Bronchial epithelial cell (primary cell): ENCODE measurements at places on chromosomes 4 and X. TPM values are rescaled to one million over a fixed set of nuclear protein-coding genes. Genes with fewer than 3 reads are reported as not detected.

The TIMM8A gene
- 4.4 and 7.4 TPM in 2 replicates for total RNA-seq

- DNase-seq: no peak
These were observed 16.5 kb downstream of the TRAPPC2 start for GRCh38 chrX:13717700-13718472.

The SLC26A1 gene
- total RNA-seq: under 0.01 and 0.13 TPM in 2 replicates

The IL1RAPL1 gene
- total RNA-seq: not detected in 2 replicates

DNA sequence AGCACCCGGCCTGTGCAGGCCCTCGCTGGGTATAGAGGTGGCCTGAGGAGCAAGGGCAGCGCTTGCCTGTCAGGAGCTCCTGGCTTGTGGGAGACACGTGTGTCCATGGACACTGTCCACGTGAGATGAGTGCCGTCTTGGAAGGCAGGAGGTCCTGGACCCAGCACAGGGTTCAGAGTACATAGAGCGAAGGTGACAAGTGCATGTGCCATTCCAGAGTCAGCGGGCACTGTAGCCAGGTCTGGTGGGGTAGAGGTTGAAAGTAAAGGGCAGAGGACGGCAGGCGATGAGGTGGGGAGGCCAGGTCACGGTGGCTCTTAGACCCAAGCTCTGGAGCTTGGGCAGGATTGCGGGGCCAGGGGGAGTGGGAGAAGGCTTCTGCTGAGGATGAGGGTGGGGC lies 28.4 kb upstream of the TADA2B start:
- DNase-seq: no peak

DNA sequence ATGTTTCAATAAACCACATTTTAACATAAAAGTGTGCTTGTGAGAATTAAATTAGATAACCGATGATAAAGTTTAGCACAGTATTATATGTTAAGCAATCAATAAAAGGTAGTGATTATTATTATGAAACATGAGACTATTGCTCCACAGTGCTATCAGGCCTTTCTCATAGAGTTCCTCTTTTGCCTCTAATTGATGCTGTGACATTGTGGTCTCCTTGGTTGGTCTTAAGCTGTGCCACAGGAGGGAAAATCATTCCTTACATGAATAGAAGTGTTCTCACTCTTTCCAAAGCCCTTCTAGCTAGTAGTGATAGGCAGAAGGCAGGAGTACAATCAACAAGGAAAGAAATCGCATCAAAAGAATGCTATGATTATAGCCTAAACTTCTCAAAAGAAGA lies 9.2 kb upstream of the PDHA2 start:
- no peak for DNase-seq

DNA sequence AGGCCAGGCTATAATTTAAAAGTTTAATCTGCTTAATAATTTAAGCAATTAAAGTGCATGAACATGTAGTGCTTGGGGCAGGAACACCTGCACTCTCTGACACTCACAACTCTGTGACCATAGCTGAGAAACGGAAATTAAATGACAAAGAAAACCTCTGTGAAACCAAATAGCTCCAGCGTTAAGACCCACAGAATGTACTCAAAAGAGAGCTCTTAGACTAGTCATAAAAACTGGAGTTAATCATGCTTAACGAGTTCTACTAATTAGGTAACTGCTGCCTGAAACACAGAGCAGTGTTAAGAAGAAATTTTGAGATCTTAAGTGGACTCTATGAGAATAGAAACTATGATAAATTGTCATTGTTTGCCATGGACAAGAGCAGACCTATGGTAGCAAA lies 174.4 kb upstream of the SPIN4 start:
- DNase-seq: no peak

GRCh38 chrX:47030339-47030738 lies 47.9 kb upstream of the RGN start:
- DNase-seq: peak; percentile 55

GRCh38 chr4:84855774-84856173 lies 110.7 kb downstream of the WDFY3 start:
- DNase-seq: no peak

DNA sequence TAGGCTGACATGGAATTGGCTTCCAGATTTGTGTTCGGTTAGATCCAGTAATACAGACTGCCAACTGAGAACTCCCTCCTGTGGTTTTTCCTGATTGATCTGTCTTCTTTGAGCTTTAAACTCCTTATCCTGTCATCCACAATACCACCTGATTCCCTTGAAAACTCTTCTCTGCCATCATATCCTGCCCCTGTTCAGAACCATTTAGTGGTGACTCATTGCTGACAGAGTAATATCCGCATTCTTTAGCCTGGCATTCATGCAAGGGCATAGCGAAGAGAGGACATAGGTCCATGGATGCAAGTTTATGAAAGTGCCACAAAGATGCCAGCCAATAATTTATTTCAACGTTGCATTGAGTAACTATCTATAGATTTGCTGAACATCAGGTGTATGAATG lies 76.6 kb downstream of the ITIH6 start:
- peak; percentile 83 for DNase-seq

DNA sequence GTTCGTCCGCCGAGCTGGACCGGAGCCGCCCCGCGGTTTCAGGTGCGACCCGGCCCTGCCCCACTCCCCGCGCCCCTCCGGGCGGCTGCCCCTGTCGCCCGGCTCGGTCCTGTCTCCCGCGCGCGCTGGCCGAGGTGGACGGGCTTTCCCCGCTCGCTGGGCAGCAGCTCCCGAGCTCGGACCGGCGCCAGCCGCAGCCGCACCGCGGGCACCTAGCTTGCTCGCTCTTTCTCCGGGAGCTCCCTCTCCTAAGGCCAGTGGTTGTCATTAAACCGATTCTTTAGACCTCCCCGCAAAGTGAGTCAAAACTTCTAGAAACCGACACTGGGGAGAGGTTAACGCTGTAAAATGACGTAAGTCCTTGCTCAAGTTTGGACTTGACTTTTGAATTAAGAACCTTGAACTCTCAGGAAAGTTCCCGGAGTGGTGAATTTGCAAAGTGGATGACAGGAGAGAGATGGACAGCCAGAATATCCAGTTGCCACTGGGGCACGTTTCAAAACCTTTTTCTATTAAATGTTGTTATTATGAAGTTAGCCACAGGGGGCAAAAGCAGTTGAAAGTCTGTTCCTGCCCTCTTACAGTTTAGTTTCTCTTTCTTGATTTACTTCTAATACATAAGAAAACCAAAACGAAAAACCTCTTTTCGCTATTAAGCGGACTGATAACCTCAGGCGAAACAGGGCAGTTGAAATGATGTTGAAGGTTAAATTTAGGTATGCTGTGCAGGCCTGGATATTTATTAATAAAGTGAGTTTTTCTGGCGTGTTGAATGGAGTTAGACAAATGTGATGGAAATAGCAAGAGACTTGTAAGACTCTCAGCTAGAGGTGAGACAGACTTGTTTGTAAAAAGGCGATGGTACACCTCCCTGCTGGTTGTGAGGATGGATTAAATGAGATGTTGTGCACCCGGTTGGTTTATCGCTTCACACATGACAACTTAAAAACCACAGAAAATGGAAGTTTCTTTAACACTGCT lies 847 bp downstream of the PI4K2B start:
- DNase-seq: peak; percentile 98

DNA sequence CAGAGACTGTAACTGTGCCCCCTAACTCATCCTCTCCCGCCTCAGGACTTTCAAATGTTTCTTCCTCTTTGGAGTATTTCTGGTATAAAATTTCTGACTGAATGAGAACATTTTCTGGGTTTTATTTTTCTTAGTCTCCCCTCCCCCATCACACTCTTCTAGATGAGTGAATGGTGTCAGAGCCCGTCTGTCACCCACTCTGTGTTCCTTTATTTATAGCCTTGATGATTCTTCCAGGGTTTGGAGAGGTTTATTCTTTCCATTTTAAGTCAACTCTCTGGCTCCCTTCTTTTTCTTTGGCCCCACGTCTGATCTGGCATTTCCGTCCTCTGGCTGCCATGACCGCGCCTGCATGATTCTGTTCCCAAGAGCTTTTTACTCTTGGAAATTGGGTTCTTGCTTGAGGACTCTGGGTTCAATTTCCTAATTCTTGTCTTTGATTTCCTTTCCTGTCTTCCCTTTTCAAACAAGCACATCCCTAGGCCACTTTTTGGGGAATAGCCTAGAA lies 128.8 kb downstream of the NSUN7 start:
- no peak for DNase-seq

The IGBP1 gene
- total RNA-seq: 75.8 and 107 TPM in 2 replicates

The CENPVL2 gene
- total RNA-seq: not detected in 2 replicates

The ODAPH gene
- not detected in 2 replicates for total RNA-seq

The TMEM31 gene
- not detected in 2 replicates for total RNA-seq
